Stromal cell of bone marrow (primary cell): ENCODE measurements at places on chromosomes 3 and 15.

GRCh38 chr3:95343228-95343627 lies 1280.4 kb downstream of the NSUN3 start:
- DNase-seq: no peak

- no peak for DNase-seq
These were observed 179.3 kb upstream of the ANKRD28 start for GRCh38 chr3:15977090-15977489.

DNA sequence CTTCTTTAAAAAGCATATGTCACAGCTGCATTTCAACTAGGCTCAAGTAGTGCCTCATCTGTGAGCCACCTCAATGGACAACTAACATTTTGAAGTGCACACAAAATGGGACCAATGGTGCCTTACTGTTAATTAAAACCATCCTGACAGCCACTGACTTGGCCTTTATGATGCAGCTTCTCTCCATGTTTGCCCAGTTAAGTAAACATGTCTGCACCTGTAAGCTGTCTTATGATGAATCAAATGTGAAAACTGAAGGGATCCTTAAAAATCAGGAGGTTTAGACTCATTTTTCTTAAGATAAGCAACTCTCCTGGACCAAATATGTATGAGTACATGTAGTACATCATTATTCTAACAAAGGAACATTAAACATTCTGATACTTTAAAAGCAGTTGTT lies 861.6 kb downstream of the ROBO1 start:
- no peak for DNase-seq

DNA sequence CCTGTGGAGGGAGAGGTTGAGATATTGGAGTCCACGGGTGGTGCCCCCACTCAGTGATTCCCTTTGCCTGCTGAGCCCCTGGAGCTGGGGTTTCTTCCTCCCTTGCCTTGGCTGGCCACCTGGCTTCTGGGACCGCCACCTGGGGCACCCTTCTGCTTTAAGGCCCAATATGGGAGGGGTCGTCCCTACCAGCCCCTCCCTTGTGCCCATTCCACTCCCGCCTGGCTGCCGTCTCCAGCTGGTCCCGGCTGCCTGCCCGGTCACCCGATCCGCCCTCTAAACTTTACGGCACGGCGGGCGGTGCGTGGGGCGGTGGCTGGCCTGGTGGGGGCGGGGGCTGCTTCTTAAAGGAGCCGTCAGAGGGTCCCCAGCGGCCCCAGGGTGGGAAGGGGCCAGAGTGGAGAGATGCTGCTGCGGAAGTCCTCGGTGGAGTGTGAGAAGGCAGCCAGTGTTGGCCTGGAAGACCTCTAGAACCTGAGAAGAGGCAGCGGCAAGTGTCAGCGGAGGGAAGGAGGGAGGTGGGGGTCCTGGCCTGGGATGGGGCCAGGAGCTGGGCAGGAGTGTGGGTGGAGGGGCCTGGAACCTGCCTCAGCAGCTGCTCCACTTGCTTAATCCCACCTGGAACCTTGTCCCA lies 1.6 kb upstream of the SEMA3B start:
- DNase-seq: no peak

DNA sequence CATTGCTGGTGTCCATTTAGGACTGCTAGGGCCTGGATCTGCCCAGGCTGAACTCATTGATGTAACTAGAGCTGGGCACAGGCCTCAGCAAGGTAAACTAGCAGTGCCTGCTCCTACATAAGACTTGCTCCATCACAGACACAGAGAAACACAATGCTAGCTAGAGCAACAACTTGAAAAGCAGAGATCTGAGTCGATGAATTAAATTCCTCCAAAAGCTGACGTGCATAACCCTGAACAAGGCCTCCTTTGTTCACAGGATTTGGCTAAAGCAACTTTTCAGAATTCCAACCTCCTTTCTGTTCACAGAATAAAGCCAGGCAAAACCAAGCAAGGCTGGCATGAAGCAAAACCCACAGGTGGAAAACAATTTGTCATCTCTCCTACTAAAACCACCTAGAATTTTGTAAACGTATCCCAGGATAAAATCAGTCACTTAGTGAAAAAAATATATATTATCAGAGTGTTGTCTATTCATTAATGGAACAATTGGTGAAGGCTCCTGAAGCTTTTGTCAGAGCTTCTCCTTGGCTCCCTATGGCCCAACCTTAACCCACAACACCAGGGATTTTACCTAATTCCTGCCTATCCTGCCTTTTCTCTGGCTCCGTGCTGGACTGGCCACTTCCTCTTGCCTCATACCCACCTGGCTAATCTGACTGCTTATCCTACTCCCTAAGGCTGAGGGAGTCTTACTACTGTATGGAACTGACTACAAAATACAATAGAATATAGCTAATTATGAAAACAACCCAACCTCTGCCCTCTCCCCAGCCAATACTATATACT lies 39.9 kb downstream of the PLCH1 start:
- DNase-seq: no peak

- DNase-seq: no peak
These were observed 9.9 kb upstream of the CSPG5 start for GRCh38 chr3:47588587-47588986.

DNA sequence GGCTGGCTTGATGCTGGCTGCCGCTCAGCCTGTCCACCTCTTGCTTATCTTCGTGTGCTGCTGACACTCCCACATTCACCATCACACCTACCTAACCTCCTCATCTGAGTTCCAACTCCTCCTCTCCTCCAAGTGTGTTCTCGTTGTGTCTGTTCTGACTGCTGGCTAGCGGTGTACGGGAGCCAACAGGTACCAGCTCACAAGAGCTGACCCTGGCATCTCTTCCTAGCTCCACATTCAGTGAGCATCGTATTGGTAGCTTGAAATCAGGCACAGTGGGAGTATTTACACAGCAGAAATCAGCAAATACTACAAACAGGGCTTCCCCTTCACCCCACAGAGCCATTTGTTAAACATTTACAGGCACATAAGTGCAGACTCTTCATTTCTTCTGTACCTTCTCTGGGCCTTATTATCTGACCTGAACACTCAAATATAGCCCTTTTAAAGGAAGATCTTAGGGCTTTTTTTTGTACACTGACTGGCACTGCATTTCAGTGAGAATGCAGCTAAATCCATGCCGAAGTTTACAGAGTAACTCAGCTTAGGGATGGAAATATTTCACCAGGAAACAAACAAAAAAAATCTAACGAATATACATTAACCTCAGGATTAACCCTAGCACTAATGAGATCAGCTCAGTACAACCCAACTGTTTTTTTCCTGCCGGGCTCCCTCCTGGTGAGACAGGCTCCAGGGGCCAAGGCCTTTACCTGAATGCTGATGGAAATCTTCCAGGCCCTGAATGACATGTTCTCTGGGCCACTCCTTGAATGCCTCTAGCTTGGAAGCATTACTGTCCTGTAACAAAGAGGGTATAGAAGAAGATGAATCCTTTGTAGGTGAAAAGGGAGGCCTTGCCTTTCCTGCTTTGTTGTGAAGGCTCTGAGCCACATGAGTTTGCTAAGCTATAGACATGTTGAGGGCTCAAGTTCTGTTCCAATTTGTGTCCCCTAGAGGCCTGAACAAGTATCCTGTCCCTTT lies 150.5 kb upstream of the LPP start:
- no peak for DNase-seq

DNA sequence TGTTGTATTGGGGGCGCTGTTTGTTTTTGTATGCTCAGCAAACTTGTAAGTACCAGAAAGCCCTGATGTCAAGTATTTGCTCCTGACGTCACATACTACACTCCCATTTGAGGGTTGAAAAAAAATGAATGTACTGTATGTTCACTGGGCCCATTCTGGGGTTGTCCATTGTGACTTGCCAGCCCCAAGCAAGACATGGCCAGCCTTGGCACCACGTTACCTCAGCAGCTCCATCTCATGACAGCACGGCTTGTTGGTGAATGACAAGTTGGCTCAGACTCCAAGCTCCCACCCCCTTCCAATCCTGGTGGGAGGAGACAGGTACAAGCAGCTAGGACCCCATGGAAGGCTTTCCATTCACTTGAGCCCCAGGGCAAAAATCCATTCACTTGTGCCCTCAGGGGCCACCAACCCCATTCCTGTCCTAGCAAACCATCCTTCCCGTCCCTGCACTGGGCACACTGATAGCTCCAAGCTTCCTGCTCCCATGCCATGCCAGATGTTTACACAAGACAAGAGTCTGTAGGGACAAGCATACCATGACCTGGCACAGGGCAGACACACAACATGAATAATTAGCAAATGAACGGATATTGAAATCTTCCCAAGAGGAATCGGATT lies 1.6 kb downstream of the PHGR1 start:
- no peak for DNase-seq

GRCh38 chr3:87674397-87675161 lies 384.2 kb downstream of the CGGBP1 start:
- no peak for DNase-seq

GRCh38 chr15:98134905-98135304 lies 174.4 kb downstream of the ARRDC4 start:
- no peak for DNase-seq

DNA sequence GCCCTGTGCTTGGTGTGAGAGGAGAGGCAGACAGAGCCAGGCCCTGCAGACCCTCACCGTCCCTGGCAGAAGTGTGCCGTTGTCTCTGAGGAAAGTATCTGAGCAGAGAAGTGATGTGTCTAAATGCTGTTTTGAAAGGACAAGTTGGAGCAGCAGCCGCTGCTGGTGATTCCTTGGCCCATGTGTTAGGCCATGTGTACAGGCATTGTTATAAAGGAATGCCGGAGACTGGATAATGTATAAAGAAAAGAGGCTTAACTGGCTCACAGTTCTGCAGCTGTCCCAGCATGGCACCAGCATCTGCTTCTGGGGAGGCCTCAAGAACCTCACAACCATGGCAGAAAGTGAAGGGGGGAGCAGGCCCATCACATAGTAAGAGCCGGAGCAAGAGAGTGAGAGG lies 334.6 kb upstream of the ATP10A start:
- DNase-seq: no peak
